ENCODE measurements at places on chromosomes 3 and 15. TPM values are rescaled to one million over a fixed set of nuclear protein-coding genes. Genes with fewer than 3 reads are reported as not detected.

ZNF80 gene
- total RNA-seq: 0.27 TPM

TRIP4 gene
- 13.1 TPM for total RNA-seq

CCDC54 gene
- not detected for total RNA-seq

FOXB1 gene
- total RNA-seq: 0.53 TPM

ATP13A5 gene
- not detected for total RNA-seq

RETNLB gene
- not detected for total RNA-seq

DNAH1 gene
- total RNA-seq: 10.1 TPM

NUP210 gene
- 123 TPM for total RNA-seq

DNA sequence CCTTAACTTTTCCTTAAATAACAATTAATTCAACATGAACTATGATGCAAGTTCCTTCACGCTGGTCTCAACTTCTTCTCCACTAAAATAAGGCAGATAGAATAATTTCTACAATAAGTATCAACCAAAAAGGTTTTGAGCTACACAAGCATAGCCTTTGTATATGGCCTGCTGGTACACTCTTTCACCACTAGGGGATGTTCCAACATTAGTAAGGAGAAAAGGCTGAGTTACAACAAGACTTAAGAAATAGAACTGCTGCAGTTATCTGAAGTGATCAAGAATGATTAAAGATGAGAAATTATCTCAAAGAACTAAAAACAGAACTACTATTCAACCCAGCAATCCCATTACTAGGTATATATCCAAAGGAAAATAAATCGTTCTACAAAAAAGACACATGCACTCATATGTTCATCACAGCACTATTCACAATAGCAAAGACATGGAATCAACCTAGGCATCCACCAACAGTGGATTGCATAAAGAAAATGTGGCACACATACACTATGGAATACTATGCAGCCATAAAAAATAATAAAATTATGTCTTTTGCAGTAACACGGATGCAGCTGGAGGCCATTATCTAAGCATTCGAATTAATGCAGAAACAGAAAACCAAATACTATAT, 14.4 kb downstream of the ATP13A3 start:
- H3K4me3 ChIP-seq: no peak overlapping the region
- H3K36me3 ChIP-seq: peaks cover 2% of the 10 kb centered on the region
- no peak for DNase-seq
- H3K27ac ChIP-seq: no peak overlapping the region
- H3K4me1 ChIP-seq: peaks cover 23% of the 10 kb centered on the region
- H3K27me3 ChIP-seq: no peaks in the 10 kb centered on the region

DNA sequence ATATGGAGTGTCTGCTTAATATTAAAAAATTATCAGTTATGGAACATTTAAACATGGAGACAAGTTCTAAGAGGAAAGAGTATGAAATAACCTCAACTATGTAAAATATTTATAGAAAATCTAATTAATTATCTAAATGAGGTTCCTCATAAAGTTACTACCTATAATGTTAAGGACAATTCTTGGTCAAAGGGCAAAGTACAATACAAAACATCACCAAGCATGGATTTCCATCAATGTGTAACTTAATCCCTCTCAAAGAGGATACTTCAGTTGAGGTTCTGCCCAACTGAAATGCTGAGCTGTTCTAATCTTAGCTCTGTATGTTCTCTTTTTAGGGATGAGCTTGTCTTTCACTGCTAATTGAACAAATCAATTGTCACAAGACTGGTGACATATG, 56.0 kb upstream of the CHRM5 start:
- no peaks in the 10 kb centered on the region for H3K27me3 ChIP-seq
- no peak for DNase-seq
- no peak overlapping the region for H3K4me3 ChIP-seq
- no peak overlapping the region for H3K27ac ChIP-seq

GRCh38 chr3:45170096-45170495, 23.9 kb upstream of the CDCP1 start:
- no peak overlapping the region for H3K4me3 ChIP-seq
- no peaks in the 10 kb centered on the region for H3K27me3 ChIP-seq
- H3K4me1 ChIP-seq: peaks cover 37% of the 10 kb centered on the region
- DNase-seq: no peak

GRCh38 chr3:38587548-38588131, 61.8 kb downstream of the SCN5A start:
- no peak for DNase-seq
- no peak overlapping the region for H3K27ac ChIP-seq
- H3K36me3 ChIP-seq: no peaks in the 10 kb centered on the region

- H3K27me3 ChIP-seq: no peaks in the 10 kb centered on the region
- H3K27ac ChIP-seq: no peak overlapping the region
- DNase-seq: peak; percentile 36
- no peaks in the 10 kb centered on the region for H3K4me1 ChIP-seq
Observed at GRCh38 chr3:195770081-195770840, 41.5 kb downstream of the MUC4 start.

DNA sequence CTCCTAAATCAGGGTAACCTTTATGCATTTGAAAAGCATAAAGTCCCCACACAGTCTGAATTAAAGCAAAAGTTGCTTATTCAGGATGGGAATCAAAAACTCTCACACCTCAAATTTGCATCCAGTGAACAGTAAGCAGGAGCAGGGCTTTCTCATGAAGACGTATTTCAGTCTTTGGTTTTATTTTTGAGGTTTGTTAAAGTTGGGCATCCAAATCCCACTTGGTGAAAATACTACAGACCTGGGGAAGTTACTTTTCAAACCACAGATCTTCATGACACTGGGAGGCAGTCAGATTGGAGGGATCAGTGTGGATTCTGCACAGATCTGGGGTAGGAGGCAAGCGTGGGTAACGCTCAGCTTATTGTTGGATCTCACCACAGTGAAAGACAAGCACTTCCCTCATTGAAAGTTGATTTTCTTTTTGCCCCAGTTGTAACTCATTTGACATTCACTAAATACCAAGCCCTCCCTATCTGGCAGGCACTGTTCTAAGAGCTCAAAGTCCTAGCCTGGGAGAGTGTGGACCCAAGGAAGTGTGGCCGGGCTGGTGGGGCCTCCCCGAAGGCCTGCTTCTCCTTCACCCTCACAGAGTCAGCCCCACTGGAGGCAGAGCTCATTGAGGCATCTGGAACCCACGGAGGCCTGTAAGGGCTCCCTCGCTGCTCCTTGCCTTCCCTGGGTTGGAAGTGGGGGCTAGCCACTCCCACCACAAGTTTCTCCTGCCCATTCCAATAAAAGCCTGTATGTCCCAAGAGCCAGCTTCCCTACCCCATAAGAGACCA, 783 bp upstream of the ISG20 start:
- H3K4me3 ChIP-seq: peak overlapping the region; percentile 87
- H3K36me3 ChIP-seq: peaks cover 50% of the 10 kb centered on the region
- H3K27me3 ChIP-seq: no peaks in the 10 kb centered on the region
- no peak for DNase-seq
- peaks cover 87% of the 10 kb centered on the region for H3K4me1 ChIP-seq

GRCh38 chr3:63635186-63635585, 17.3 kb upstream of the SNTN start:
- no peaks in the 10 kb centered on the region for H3K4me1 ChIP-seq
- H3K27me3 ChIP-seq: peaks cover 7% of the 10 kb centered on the region
- no peak overlapping the region for H3K27ac ChIP-seq

GRCh38 chr3:32522682-32523081, 20.0 kb upstream of the CMTM6 start:
- no peak for DNase-seq
- H3K27me3 ChIP-seq: no peaks in the 10 kb centered on the region
- H3K4me3 ChIP-seq: no peak overlapping the region

- H3K4me3 ChIP-seq: no peak overlapping the region
- peaks cover 7% of the 10 kb centered on the region for H3K36me3 ChIP-seq
- H3K27me3 ChIP-seq: no peaks in the 10 kb centered on the region
- DNase-seq: no peak
- peaks cover 12% of the 10 kb centered on the region for H3K4me1 ChIP-seq
Observed at GRCh38 chr15:52334491-52335160, 39.0 kb upstream of the MYO5C start.

DNA sequence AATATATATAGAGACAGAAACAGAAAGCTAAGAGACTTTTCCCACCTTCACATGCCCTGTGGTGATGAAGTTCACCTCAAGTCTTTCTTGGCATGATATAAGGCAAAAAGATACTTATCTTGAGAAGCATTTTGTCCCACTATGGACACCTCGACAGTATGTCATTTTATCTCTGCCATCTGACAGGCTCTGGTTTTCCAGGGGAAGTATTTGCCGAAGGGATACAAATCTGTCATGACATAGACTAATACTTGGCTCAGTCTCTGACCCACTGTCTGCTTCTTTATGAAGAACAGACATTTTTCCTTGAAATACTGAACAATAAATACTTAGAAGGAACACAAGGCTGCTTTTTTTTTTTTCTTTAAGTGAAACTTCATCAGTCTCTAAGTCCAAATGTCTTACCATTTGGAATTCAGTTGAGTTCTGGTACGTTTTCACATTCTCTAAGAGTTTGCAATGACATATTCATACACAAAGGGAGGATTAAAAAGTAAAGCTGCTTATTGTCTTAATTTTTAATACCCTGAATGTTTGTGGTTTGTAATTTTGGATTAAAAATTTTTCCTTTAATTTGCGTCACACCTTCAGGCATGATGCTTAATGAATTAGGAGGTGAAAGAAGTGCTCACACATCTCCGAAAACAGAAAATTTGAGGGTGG, 87.8 kb upstream of the LMOD3 start:
- peaks cover 50% of the 10 kb centered on the region for H3K4me1 ChIP-seq
- DNase-seq: no peak
- peaks cover 3% of the 10 kb centered on the region for H3K27me3 ChIP-seq
- peaks cover 2% of the 10 kb centered on the region for H3K36me3 ChIP-seq

DNA sequence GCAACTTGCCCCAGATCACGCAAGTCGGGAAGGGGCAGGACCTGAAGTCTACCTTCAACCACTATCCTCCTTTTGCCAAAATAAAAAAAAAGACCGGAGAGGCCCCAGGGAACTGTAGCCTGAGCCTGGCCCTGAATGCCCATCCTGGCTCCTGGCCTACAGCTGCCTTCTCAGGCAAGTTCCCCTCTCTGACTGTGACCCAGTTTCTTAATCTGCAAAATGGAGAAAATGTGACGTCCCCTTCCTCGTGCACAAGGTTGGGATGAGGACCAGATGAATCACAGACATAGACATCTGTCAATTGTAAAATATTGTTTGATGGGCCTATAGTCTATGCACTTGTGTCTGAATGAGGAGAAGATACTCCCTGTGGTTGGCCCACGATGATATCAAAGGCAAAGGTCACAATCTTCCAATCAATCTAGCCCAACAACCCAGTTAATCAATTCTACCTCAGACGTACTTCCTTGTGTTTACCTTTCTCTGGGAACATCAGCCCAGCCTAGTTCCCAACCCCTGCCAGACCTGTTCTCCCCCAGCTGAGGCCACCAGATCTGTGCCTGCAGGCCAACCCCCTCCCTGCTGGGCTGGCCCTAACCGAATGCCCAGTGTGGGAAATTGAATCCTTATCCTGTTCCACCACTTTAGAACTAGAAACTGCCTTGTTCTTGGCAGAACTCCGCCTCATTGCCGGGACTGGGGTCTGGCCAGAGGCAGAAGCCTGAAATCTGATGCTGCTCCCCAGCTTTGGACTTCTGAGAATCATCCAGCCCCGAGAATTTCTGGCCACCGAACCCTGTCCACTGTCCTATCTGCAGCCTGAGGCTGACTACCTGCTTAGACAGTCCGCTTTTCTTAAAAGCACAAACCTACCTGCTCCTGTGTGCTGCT, 101.8 kb upstream of the LIPC start:
- H3K27me3 ChIP-seq: peaks cover 1% of the 10 kb centered on the region
- no peak overlapping the region for H3K4me3 ChIP-seq
- H3K36me3 ChIP-seq: no peaks in the 10 kb centered on the region
- H3K27ac ChIP-seq: peak overlapping the region; percentile 47
- H3K4me1 ChIP-seq: peaks cover 44% of the 10 kb centered on the region
- no peak for DNase-seq

DNA sequence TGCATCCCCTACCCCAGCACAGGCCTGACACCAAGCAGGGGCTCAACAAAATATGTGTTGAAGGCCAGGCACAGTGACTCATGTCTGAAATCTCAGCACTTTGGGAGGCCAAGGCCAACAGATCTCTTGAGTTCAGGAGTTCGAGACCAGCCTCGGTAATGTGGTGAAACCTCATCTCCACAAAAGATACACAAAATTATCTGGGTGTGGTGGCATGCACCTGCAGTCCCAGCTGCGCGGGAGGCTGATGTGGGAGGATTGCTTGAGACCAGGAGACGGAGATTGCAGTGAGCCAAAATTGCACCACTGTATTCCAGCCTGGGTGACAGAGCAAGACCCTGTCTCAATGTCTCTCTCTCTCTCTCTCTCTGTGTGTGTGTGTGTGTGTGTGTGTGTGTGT, 30.7 kb upstream of the CYP11A1 start:
- no peak overlapping the region for H3K4me3 ChIP-seq
- no peaks in the 10 kb centered on the region for H3K36me3 ChIP-seq
- H3K27me3 ChIP-seq: no peaks in the 10 kb centered on the region
- peak overlapping the region; percentile 98 for H3K27ac ChIP-seq

GRCh38 chr3:24502690-24503089, 8.0 kb upstream of the THRB start:
- H3K36me3 ChIP-seq: no peaks in the 10 kb centered on the region
- H3K4me1 ChIP-seq: peaks cover 9% of the 10 kb centered on the region
- H3K4me3 ChIP-seq: no peak overlapping the region
- no peak overlapping the region for H3K27ac ChIP-seq

GRCh38 chr3:173652093-173652492, 254.5 kb downstream of the NLGN1 start:
- no peaks in the 10 kb centered on the region for H3K27me3 ChIP-seq
- H3K4me1 ChIP-seq: no peaks in the 10 kb centered on the region
- no peak overlapping the region for H3K27ac ChIP-seq
- H3K36me3 ChIP-seq: no peaks in the 10 kb centered on the region
- no peak overlapping the region for H3K4me3 ChIP-seq
- DNase-seq: no peak

DNA sequence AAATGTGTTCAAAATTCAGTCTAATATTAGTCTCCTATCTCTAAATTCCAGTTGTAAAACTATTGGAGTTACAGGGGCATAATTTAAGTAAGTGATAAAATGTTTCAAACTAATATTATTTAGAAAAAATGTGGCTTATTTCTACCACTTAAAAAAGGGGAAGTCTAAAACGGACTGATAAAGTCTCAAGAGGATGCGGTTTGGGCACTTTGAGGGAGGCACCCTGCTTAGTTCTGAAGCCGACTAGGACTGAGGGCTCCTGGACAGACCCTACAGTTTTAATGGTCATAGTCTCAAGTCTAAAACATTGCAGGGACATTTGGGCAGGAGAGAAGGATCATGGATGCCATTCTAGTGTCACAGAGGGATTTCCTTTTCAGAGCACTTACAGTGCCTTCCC, 566.3 kb downstream of the NR2F2 start:
- H3K4me1 ChIP-seq: no peaks in the 10 kb centered on the region
- no peak for DNase-seq
- H3K27ac ChIP-seq: no peak overlapping the region

GRCh38 chr3:184241447-184242296, 7.1 kb downstream of the ALG3 start:
- no peak overlapping the region for H3K4me3 ChIP-seq
- DNase-seq: peak; percentile 44
- H3K27ac ChIP-seq: no peak overlapping the region
- no peaks in the 10 kb centered on the region for H3K27me3 ChIP-seq
